Activated CD8-positive, alpha-beta memory T cell treated with anti-CD3 and anti-CD28 coated beads for 4 hours (primary cell): ENCODE measurements at places on chromosomes 16 and 17.

- DNase-seq = no peak
Observed at GRCh38 chr17:79595471-79595870, 15.4 kb downstream of the RBFOX3 start.

GRCh38 chr17:29617481-29618271, 5.0 kb downstream of the CORO6 start:
- DNase-seq = peak; percentile 79

DNA sequence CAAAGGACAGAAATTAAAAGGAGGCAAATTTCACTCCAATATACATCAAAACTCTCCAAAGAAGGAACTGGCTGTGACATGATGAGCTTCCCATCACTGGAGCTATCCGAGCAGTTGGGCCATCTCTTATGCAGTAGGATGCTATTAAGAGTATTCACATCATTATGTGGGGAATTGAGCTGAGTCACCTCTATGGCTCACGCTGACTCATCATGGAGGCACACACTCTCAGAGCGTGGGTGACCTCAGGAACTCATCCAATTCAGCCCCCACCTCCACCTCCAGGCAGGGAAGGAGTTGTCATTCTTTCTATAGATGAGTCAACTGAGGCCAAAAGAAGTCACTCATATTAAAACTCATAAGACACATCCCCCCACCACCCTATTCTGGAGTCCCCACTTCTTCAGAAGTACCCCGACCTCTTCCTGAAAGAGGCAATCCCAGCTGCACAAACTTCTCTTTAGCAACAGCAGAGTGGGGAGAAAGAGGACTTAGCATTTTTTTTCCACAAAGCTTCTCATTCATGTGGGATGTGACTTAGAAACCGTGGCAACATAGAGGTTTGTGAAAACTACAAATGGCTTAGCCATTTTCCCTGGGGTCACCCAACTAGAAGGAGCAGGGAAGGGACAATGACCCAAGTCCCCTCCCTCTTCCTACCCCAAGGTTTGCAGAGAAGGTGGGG, 32.5 kb downstream of the ABCC12 start:
- no peak for DNase-seq

DNA sequence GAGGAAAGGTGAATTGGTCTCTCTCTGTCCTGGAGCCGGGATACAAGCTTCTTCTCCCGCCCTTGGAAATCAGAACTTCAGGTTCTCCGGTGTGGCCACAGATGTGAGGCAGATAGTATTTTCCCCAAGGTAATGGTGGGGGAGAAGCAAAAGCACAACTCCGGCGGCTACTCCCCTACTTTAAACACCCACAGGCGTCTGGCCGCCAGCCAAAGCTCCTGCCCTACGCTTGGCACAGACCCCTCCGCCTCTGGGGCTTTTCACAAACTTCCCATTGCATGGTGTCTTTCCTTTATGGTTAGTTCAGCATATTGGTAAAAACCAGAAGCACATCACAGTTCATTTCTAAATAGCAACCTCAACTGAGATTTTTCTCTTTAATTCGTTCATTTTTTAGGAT, 39.4 kb upstream of the B4GALNT2 start:
- no peak for DNase-seq

- DNase-seq = no peak
Observed at GRCh38 chr16:84027625-84028024, 15.0 kb downstream of the SLC38A8 start.

- DNase-seq = no peak
Observed at GRCh38 chr17:82105882-82106687, 8.0 kb upstream of the FASN start.

- no peak for DNase-seq
Observed at GRCh38 chr17:45093444-45094110, 32.5 kb downstream of the NMT1 start.

GRCh38 chr17:79647456-79647915, 36.6 kb upstream of the RBFOX3 start:
- no peak for DNase-seq

DNA sequence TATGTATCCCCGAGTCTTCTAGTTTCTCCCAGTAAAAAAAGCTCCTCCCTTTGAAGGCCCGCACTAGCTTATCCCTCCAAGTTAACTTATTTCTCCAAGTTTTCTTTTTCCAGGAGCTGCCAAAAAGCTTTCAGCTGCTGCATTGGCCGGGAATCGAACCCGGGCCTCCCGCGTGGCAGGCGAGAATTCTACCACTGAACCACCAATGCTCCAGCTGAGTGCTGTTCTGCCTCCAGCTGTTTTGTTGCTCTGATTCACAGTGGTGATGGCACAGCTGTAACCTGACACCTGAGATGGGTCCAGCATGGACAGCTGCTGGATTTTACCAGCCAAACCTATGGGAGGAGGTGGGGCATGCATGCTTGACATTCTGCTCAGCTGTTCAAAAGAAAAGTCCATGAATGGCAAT, 22.1 kb downstream of the VAC14 start:
- no peak for DNase-seq

DNA sequence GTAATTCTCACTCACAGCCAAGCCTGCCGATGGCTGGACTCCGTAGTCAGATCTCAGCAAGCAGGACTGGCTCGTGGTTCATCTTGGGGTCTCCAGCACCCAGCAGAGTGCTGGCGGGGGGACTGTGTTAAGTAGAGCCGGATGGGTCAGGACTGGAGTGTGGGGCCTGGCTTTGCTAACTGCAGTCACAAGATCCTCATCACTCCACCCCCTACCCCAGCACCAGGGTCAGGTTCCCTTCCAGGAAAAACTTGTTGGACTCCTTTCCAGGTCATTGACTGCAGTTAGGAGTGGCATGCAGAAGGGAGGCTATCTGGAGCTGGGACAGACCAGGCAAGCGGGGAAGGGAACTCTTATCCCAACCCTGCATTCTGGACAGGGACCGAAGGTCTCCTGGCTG, 6.0 kb downstream of the CIITA start:
- DNase-seq = no peak

DNA sequence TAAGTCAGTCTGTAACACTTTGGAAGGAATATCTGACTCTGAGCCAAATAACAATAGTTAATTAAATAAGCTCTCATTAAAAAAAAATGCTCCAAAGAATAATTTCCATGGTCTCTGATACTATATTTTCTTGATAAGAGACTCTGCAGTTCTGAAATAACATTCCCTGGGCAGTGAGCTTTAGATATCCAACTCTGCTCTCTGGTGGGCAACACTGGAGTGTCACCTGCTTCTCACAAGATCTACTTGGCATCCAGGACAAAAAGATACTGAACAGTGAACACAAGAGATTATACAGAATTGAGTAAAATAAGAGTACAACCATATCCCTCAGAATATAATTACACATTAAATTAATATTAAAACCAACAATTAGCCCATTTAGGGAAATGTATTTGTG, 13.7 kb downstream of the BLMH start:
- no peak for DNase-seq

DNA sequence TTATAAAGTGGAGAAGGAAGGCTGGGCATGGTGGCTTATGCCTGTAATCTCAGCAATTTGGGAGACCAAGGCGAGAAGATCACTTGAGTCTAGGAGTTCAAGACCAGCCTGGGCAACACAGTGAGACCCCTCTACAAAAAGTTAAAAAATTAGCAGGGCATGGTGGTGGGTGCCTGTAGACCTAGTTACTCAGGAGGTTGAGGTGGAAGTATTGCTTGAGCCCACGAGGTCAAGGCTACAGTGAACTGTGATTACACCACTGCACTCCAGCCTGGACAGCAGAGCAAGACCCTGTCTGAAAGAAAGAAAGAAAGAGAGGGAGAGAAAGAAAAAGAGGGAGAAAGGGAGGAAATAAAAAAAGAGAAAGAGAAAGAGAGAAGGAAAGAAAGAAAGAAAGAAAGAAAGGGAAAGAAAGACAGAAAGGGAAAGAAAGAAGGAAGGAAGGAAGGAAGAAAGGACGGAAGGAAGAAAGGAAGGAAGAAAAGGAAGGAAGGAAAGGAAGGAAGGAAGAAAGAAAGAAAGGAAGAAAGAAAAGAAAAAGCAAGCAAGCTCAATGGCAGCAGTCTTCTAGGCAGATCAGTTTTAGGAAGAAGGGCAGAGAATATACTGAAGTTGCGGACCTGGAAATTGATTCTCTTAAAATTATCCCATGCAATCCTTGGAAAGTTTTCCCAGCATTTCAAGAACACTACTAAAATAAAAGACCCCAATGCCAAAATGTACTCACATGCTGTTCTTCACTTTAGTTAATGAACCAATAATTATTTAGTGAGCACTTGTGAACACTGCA, 53.0 kb downstream of the IKZF3 start:
- no peak for DNase-seq

GRCh38 chr17:3794557-3795389, 6.2 kb downstream of the ITGAE start:
- peak; percentile 64 for DNase-seq

GRCh38 chr16:84061236-84061819, 18.7 kb upstream of the SLC38A8 start:
- no peak for DNase-seq

DNA sequence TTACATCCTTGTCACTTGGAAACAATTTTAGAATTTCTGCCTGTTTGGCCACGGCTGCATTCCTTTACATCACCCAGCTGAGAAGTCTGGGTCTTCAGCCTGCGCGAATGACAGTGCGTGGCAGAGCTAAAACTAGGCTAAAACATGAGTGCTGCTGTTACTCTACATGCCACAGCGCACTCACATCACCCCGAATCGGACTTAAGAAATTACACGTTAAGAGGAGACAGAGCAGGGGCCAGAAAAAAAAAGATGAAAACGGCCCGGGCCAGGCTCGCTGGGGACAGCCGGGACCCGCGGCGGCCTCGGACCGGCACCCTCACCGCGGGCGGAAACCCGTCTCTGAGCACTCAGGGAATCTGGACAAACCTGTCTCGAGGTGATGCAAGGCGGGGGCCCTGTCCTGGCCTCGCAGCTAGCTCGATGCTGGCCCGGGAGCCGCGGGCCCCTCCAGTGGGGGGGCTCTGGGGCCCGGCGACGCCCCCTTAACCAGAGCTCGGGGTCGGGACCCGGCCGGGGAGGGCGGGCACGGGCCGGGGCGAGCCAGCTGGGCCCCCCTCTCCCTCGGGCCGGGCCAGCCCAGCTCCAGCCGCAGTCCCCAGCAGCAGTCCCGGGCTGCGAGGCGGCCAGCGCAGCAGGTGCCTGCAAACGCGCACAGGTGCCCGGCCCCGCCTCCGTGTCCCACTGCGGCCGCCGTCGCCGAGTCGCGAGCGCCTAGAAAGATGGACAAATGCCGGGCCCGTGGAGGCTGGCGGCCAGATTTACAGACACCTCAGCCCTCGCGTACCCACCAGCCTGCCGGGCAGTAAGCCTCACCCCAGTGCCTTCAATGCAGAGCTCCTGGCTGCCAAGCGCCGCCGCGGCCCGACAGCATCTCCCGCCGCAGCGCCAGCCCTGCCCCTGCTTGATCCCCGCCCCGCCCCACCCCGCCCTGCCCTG, at the start of gene AKTIP:
Gene AKTIP (minus strand): TSS at position 879 of the 939 bp plus-strand sequence. CDS start 2,950 bp downstream, outside the sequence.
- DNase-seq = no peak

DNA sequence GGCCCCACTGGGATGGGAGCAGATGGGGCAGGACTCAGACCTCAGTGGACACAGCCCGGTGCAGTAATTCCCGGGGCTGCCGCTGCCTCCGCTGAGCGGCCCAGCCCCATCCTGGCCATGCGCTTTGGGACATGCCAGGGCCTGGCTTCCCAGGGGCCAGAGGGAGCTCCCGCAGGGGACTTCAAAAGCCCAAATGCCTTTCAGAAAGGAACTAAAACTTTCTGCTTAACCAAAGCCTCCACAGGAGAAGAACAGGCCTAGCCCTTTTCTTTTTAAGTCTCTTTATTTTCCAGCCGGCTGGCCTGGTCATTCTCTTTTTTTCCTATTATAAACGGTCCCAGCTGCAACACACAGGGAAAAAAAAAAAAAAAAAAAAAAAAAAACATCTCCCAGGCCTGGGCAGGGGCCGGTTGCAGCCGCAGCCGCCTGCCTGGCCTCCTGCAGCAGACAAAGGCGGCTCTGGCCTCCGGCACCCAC, 10.7 kb upstream of the ZNF423 start:
- no peak for DNase-seq

- no peak for DNase-seq
Observed at GRCh38 chr17:2995377-2995776, 68.0 kb downstream of the OR1D5 start.

DNA sequence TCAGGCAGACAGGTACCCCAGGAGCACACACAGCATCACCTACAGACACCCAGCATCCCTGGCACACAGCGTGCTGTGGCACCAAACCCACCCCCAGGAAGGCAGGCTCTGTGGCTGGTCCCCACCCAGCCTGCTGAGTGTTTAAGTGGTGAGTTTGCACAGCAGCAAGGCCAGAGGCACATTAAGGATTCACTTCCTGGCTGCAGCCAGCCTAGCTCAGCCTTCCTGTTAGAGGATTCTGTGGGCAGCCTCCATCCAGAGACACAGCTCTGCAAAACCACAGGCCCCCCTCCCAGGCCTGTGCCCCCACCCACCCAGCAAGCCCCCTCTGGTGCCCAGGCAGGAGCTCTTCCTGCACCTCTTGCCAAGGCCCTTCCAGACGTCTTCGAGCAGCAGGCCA, 36.1 kb upstream of the PHB1 start:
- no peak for DNase-seq

- DNase-seq = no peak
Observed at GRCh38 chr17:49715216-49715615, 7.5 kb upstream of the SLC35B1 start.

DNA sequence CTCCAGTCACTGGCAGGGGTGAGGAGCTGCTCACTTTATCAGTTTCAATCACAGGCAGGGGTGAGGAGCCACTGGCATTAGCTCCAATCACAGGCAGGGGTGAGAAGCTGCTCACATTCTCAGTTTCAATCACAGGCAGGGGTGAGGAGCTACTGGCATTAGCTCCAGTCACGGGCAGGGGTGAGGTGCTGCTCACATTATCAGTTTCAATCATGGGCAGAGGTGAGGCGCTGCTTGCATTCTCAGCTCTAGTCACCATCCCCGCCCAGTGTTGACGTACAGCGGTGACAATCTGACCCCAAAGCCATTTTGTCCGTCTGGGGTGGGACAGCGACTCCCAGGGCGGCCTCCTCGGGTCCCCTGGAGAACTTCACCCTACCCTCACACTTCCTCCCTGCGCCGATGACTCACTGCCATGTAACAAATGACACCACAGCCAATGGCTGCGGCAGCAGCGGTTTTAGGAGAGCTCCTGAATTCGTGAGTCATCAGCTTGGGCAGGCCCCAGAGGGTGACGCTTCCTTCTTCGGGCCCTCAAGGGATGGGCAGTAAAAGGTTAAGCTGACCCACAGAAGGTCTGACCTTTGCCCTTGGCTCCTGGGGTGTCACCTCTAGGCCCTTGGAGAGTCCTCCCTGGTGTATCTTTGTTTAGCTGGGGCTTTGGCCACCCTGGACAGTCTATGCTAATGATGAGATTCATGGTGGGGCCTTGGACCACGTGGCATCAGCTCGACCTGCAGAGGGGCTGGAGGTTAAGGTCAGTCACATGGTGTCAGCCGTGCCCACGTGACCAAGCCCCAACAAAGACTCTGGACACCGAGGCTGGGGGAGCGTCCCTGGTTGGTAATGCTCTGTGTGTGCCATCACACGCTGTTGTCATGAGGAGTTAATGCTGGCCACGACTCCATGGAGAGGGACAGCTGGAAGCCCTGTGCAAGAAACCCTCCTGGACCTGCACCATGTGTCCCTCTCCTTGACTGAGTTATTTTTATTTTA, 171.7 kb downstream of the C16orf95 start:
- DNase-seq = no peak

- DNase-seq = no peak
Observed at GRCh38 chr17:21061971-21062526, 19.2 kb upstream of the USP22 start.
